ENCODE measurements at places on chromosomes 3 and 15. TPM values are rescaled to one million over a fixed set of nuclear protein-coding genes. Genes with fewer than 3 reads are reported as not detected.
A peak's percentile ranks its signal among the peaks of the same experiment; 100 is the strongest.

DNA sequence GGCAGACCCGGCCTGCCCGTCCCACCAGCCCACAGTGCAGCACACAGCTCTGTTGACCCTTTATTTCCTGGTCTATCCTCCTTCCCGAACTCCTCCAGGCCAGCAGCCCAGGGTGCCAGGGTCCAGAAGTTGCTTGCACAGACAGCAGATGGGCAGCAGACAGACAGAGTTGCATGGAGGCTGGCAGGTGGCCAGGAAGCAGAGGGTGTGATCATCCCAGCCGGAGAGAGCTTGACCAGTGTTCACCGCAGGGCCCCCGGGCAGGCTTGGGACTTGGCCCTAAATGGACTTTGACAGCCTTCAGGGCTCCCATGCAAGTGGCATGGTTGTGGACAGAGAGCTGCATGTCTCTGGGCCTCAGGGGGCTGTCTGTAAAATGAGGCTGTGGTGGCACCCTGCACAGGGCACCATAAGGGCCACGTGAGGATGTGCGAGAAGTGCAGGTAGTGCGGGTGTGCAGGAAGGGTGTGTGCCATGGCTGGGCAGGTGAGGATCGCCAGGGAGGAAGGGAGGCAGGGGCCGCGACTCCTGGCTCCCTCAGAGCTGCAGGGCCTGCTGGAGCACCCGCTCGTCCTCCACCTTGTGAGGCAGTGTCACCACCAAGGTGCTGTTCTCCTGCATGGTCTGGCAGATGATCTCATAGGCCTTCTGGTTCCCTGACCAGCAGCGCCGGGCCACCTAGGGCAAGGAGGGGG, 6.3 kb upstream of the ZXDC start:
- no peaks in the 10 kb centered on the region for H3K27me3 ChIP-seq
- DNase-seq = no peak
- H3K4me3 ChIP-seq = no peak overlapping the region
- H3K4me1 ChIP-seq = peaks cover 25% of the 10 kb centered on the region
- no peak overlapping the region for H3K27ac ChIP-seq

- no peak overlapping the region for H3K27ac ChIP-seq
- peaks cover 5% of the 10 kb centered on the region for H3K4me1 ChIP-seq
- no peak overlapping the region for H3K4me3 ChIP-seq
- no peak for DNase-seq
- H3K36me3 ChIP-seq = no peaks in the 10 kb centered on the region
Measured at GRCh38 chr15:50905055-50905454, 3.4 kb upstream of the AP4E1 start.

DNA sequence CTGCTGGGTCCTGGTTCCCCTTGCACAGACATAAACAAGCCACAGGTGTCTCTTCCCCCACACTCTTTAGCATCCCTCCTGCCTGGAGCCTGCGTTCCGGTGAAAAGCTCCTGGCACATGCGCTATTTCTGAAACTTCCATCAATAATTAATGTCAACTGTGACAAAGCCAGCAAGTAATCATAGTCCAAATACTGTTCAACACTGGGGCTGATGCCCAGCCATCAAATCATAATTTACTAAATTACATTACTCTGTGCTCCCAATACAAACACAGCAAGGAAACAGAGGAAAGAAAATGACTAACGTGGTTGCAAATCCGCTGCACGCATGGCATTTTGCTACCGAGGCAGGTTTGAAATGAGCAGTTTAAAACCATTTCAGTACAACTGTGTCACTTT, 294.7 kb downstream of the ERC2 start:
- no peaks in the 10 kb centered on the region for H3K36me3 ChIP-seq
- H3K27ac ChIP-seq = no peak overlapping the region
- peaks cover 6% of the 10 kb centered on the region for H3K4me1 ChIP-seq
- DNase-seq = no peak
- H3K4me3 ChIP-seq = no peak overlapping the region

GRCh38 chr15:41233367-41233771, 2.3 kb downstream of the CHP1 start:
- no peak overlapping the region for H3K27ac ChIP-seq
- no peaks in the 10 kb centered on the region for H3K27me3 ChIP-seq
- no peaks in the 10 kb centered on the region for H3K36me3 ChIP-seq
- DNase-seq = no peak
- H3K4me3 ChIP-seq = peak overlapping the region; percentile 21

- H3K27ac ChIP-seq = no peak overlapping the region
- no peaks in the 10 kb centered on the region for H3K4me1 ChIP-seq
- H3K27me3 ChIP-seq = no peaks in the 10 kb centered on the region
- DNase-seq = no peak
- H3K36me3 ChIP-seq = no peaks in the 10 kb centered on the region
Measured at GRCh38 chr3:58779934-58780333, 113.4 kb upstream of the FAM3D start.

ROPN1 gene
- not detected for total RNA-seq

ZNF710 gene
- 34.7 TPM for total RNA-seq

MORC1 gene
- total RNA-seq = not detected
